NCI-H1105 (cell line): ENCODE measurements at places on chromosomes 2 and 18.

DNA sequence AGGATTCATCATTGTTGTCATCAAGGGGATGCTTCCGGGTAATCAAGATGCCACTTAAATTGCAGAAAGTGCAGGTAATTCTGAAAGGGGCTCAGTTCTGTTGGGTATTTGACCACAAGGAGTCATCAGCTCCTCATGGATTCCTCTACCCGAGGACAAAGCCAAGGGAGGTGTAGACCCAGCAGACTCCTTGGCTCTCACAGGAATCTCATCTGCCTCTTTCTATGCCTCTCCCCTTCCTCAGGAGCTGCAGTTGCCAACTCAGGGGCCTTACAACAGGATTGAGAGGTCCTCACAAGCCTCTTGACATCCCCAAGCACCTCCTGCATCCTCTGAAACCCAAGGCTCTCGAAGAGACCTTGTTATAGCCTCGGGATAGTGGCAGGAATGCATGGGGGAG is 44.0 kb downstream of the ITGB6 start:
- no peak for DNase-seq

DNA sequence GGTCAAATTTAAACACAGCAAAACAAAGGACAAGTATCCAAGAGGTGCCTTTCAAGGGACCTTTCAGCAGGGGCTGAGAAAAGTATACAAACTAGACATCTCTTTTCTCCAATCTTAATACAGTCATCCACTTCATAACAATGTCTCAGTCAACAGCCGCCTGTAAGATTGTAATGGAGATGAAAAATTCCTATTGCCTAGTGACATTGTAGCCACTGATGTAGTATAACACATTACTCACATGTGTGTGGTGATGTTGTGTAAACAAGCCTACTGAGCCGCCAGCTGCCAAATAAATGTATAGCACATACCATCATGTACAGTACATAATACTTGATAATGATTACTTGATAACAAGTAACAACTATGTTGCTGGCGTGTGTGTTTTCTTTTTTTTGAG is 31.0 kb downstream of the VIT start:
- no peak for DNase-seq

DNA sequence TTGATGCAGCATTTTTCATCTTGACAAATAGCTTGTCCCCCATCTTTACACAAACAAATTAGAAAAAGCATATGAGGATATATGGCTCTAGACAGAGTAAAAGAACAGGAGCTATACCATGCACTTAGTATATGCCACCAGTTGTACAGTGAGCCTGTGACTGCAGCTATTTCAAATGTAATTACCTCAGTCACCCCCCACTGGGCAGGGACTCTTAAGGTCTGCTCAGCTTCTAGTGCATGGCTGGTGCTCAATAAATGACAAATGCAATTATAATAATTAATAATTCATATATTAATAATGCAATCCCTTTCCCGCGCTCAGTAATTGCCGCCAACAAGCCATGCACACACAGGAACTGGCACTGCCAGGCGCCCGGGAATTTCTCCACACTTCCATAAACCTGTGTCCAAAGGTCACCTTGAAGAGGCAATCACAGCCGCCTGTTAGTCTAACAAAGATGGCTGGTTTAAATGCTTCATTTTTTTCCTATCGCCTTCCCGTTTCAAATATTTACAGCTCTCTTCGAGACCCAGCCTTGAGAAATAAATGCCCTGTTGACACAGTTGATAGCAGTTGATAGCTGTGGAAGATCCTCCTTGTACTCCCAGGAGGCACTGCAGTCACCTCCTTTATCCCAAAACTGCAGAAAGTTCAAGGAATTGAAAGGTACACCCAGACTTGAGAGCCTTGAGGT is 156.6 kb downstream of the INO80D start:
- no peak for DNase-seq

DNA sequence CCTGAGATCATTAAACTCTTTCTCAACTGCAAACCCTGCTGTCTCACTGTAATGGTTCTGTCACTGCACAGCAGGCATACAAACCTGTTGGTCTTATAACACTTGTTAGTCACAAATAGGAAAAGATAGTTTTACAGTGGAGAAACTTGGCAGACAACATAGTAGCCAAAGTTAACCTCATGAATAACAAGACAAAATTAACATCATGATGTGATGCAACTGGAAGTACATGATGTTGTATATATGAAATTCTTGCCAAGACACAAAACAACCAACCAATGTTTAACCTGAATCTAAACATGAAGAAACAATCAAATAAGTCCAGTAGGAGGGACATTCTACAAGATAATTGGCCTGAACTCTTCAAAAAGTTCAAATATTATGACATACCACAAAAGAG is 189.3 kb downstream of the RNF152 start:
- no peak for DNase-seq

- no peak for DNase-seq
Observed at GRCh38 chr2:134728163-134728562, 9.4 kb upstream of the TMEM163 start.

- no peak for DNase-seq
Observed at GRCh38 chr2:240786355-240786841, 33.6 kb downstream of the KIF1A start.

- no peak for DNase-seq
Observed at GRCh38 chr2:173288561-173288960, 66.1 kb upstream of the CDCA7 start.

DNA sequence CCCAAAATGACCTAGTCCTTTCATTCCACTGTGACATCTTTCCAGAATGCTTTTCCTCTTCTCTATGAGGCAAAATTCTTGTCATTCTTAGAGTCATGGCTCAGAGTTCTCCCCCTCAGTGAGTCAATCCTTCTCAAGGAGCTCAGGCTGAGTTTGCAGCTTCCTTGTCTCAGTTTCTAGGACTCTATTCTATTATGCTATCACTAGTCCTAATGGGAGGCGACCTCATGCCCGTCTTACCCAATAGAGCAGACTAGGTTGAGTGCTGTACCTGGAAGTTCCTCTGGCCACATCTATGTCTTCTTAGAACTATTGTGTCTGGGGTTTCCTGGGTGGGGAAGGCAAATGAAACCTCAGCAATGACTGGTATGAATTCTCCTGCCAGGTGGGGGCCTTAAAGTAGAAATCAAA is 51.5 kb downstream of the HAUS1 start:
- no peak for DNase-seq

- no peak for DNase-seq
Observed at GRCh38 chr2:157193461-157193860, 64.0 kb upstream of the GALNT5 start.

DNA sequence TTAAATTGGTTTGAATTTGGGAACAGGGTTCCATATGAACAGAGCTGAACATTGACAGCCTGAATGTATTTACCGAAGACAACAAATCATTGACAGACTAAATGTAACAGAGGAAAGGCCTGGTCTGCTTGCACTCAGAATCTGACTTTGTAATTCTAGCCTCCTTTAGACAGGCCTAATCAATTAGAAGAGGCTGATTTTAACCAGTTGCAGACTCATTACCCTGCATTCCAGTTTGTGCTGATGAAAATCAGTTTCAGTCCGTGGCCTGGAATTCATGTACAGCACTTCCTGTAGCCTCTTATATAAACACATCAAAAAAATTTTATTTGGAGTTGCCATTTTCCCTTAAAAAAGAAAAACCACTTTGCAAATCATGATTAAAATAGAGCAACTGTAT is 93.1 kb upstream of the ZFP36L2 start:
- DNase-seq = no peak
